ENCODE measurements at places on chromosomes 12 and 14.

DNA sequence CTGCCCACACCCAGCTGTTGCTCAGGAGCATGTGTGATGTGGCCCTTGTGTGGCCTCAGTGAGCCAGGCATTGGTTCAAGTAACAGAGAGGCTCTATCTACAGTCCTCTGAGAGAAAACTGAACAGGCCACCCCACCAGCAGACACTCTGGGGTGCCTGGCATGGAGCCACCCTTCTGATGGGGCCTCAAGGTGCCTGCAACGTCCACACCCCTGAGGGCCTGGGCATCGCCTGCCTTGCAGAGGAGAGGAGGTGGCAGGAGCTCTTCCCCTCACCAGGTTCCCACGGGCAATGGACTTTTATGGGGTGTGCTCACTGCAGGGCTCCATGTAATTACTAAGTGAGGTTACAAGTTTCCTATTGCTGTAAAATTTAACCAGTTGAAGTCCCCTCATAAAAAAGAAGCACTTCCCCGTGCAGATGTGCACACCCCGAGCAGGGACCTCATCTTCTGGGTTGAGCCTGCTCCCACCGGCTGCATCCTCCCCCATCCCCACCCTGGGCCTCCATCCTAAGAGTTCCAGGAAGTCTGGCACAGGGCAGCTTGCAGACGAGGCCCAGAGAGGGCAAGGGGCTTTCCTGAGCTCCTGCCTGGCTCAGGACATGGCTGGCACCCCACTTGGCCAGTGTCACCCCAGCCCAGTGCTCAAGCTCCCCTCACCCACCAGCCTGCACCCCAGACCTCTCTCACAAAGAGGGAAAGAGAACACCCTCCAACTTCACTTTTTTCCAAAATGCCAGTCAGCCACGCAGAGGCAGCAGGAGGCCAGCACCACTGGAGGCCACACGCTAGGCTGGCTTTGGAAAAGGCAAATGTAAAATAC lies 270.4 kb upstream of the RTL1 start:
- no peak for DNase-seq

- no peak for DNase-seq
These were observed 203.3 kb upstream of the NUDT4 start for GRCh38 chr12:93174473-93174872.

GRCh38 chr12:16857456-16857923 lies 251.5 kb upstream of the LMO3 start:
- no peak for DNase-seq

DNA sequence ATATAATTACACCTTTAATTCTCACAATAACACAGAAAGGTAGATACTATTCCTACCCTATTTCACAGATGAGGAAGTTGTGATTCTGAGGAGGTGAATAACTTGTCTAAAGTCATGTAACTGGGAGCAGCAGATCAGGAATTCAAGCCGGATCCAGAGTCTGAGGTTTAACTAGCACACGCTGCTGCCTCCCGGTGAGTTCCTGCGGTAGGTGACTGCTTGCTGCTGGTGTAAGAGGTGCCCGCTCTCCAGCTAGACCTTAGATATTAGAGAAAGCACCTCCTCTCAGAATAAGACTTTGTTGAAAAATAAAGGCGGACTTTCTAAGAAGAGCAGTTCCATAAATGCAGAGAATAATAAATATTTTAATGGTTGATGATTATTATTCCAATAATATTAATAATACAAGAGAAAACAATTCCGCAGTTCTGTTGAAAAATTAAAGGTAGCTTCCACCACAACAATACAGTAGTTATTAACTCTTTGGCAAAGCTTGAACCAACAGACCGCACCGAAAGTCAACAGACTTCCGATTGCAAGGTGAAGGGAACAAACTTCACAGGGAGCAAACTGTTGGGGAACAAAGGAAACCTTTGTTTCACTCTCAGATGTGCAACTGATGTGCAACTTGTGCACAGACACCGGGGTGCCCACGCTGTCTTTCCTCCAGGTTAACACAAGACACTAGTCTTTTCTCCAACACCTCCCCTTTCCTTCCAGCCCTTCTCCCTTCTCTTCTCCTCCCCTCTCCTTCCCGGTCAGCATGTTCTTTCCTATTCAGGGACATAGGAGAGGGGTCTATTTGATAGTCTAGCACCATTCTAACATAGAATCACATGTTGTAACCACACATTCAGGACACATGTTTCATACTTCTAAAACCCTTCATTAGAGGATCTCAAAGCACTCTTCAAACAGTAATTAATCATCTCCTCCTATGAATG lies 73.2 kb upstream of the EGLN3 start:
- no peak for DNase-seq

DNA sequence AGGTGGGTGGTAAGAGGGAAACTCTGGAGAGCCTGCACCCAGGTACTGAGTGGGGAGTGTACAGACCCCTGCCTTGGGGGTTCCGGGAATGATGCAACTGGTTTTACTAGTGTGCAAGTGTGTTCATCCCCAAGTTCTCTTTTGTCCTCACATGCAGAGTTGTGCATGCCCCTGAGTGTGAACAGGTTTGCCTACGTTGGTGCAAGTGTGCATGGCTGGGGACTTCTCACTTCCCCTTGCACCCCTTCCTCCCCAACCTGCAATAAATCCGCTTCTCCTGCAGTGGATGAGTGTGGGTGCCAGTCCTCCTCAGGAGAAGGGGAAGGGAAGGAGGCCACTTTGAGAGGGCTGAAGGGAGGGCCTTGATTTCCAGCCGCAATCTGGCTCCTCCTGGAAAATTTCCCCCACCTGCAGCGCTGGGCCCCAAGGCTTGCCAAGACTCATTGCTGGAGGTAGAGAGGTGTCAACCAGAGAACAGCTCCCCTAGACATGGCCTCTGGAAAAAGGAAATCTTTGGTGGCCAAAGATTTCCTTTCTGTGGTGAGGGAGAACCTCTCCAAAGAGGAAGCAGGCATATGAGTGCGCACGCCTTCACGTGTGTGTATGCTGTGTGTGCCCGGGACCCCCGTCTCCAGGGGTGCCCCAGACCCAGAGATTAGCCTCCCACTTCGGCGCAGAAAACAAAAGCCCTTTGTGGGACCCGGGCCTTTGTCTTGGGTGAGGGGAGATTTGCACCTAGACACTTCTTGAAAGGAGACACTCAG lies 5.5 kb downstream of the AQP2 start:
- no peak for DNase-seq

Measured in stimulated activated CD8-positive, alpha-beta memory T cell treated with anti-CD3 and anti-CD28 coated beads, Interleukin-2, amount 100 ng/mL, for 1 hour (primary cell).